ENCODE measurements at places on chromosomes 4 and X.

GRCh38 chrX:30414144-30414543, 105.0 kb upstream of the NR0B1 start:
- no peak for DNase-seq

DNA sequence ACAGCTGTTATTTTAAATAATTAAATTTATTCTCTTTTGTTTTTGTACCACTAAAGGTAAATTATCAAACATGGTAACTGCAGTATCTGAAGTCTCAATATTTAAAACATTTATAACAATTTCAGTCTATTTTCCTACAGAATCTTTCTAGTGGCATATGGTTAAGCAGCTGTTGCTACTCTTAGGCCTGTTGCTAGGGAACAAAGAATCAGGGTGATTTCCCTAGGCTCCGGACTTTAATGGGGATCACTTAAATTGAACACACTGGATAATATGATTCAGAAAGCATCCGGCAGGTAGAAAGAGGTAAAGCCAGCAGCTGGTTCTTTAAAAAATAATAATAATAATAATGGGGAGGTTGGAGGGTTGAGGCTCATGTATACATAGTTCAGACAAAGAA, 17.6 kb downstream of the FBXO8 start:
- DNase-seq: no peak

- no peak for DNase-seq
Measured at GRCh38 chrX:109440475-109440874, 41.4 kb downstream of the GUCY2F start.

GRCh38 chrX:55006827-55007621, 6.9 kb downstream of the APEX2 start:
- DNase-seq: no peak

DNA sequence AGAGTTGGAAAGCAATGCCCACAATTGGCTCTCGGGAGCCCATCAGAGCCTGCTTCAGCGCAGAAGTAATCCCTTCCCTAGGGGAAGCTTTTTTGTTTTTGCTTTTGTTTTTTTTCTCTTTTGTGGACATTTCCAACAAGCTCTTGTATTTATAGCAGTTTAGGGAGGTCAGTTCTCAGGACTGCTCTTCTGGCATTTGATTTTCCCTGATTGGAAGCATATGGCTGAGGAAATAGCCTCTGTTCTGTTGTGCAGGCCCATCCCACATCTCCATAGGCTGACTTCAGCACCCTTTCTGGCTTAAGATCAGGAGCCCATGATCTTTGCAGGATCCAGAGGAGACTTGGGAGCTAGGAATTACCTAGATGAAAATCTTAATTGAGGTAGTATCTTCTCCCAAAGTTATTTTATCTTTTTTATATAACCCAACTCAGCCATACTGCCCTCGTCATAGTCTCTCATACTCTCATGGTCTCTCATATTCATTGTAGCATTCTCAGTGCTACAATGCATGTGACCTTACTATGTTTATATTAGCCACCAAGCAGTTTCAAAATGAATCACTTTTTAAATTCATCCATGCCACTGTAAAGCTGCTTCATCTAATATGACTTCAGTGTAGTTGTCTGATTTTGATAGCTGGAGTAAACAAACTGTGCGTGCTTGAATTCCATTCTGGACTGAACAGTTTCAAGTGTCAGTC, 16.7 kb downstream of the PAGE4 start:
- no peak for DNase-seq

DNA sequence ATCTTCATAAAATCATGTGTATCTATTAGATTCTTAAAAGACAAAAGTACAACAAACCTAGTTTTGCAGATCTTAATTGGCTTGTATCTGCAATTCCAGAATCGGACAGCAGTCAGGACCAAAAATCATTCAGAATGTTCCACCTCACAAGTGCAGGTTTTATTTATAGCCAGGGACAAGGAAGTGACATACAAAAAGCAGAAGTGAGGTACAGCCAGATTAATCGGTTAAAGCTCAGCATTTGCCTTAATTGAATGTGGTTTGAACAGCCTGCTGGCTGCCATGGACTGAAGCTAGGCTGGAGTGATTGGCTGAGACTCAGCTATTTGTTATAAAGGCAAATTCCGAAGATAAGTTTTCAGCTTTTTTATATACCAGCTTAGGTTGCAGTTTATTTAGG, 932.6 kb downstream of the C4orf33 start:
- no peak for DNase-seq

DNA sequence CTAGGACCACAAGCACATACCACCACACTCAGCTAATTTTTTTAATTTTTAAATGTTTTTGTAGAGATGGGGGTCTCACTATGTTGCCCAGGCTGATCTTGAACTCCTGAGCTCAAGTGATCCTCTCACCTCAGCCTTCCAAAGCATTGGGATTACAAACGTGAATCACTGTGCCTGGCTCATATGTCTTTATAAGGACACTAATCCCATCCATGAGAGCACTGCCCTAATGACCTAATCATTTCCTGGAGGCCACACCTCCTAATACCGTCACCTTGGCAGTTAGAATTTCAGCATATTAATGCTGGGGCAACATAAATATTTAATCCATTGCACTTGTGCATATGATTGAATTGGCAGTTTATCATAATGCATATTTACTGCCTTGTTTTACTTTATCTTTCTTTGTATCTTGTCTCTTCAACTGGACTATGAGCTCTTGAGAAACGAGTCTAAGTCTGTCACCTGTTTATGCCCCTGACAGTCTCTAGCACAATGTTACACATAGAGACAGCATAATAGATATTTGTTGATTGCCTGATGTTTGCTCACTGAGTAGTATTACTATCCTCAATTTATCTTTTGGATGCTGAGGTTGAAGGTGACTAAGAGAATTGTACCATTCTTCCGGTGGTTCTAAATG, 172.0 kb downstream of the AASDH start:
- no peak for DNase-seq

DNA sequence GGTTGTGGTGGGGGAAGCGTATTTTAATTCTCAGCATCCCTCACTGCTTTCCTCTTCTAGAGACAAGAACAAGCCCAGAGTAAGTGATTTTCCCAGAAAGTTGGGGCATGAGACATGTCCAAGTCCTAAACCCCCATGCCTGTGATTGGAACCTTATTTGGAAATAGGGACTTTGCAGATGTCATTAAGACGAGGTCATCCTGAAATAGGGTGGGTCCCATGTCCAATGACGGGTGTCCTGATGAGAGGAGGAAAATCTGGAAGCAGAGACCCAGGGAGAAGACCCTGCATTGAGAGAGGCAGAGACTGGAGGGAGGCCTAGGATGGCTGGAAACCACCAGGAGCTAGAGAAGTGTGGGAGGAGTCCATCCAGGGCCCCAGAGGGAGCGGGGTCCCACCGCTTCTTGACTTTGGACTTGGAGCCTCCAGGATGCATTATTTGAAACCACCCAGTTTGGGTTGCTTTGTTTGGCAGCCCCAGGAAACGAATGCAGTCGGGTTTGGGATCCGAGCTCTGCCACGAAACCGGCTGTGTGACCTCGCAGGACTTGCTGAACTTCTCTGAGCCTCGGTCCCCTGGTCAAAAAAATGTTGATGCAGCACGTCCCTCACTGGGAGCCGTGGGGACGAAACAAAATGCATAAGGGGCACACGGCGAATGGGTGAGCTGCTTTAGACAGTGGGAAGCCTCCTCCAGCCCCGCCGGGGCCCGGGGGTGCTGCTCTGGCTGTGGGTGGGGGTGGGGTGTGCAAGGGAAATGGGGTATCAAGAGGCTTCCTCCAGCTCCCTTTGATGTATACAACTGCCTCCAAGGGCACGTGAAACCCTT, 113.9 kb downstream of the CPZ start:
- DNase-seq: no peak

DNA sequence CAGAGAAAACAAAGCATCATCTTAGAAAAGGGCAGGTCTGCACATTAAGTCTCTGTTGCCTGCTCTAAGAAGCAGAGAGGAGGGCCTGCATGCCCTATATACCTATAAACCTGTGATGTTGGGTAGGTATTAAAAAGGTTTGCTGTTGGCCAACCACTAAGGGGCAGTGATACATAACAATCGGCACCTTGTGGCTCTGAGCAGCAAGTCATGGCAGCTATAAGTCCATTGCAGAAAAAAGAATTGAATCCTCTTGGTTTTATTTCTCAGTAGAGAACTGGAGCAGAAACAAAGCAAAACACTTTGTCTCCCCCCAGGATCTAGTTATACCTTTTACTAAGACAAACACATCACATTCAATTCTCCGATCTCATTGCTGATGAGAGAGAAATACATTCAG, 1364.4 kb downstream of the STIM2 start:
- peak; percentile 14 for DNase-seq

DNA sequence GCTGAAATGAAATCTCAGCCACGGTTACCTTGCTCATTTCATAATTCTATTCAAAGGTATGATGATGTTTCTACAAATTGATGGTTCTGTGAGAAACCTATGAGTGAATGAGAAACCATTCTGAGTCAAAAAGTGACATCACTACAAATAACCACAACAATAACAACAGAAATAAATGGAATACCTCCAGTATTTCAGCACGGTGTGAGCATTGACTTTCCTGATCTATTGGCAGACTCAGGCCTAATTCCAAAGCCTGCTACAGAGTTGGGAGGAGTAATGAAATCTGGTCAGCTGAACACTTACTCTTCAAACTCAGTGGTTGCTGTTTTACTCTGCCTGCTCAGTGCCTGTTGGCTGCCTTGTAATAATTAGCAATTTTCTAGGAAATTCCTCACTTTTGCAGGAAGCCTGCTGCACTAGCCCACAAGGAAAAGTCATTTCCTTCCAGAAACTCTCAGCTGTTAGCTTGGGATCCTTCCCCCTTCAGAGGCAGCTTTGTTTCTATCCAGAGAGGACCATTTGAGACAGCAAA, 18.8 kb upstream of the SYNPO2 start:
- no peak for DNase-seq

- DNase-seq: no peak
Measured at GRCh38 chr4:184409502-184409901, 64.8 kb downstream of the IRF2 start.

DNA sequence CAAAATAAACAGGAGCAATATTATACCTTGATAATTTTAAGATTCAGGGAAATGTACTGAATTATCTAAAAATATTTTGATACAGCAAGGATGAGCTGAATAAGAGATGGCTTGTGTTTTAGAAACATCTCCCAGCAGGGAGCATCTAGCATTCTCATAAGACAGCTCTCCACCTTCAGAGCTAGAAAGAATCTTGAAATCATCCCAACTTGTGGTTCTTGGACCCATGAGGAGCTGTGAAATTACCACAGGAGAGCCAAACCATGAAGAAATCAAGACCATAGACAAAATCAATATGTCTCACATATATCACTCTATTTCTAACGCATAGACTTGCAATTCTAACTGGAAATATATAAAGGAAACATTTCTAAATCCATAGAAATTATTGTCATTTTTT, 210.6 kb upstream of the DKK2 start:
- DNase-seq: no peak

Measured in BE2C (cell line).